ENCODE measurements at places on chromosomes 11 and 22.
A peak's percentile ranks its signal among the peaks of the same experiment; 100 is the strongest.

GRCh38 chr11:113331441-113331840, 17.1 kb downstream of the TTC12 start:
- DNase-seq: no peak

GRCh38 chr11:92423115-92424034, 198.8 kb downstream of the FAT3 start:
- DNase-seq: no peak

- DNase-seq: no peak
Measured at GRCh38 chr22:40107851-40108378, 69.8 kb upstream of the TNRC6B start.

GRCh38 chr11:32643526-32643925, 59.9 kb downstream of the EIF3M start:
- DNase-seq: peak; percentile 40

- DNase-seq: no peak
Measured at GRCh38 chr22:24142241-24142640, 39.0 kb upstream of the SUSD2 start.

DNA sequence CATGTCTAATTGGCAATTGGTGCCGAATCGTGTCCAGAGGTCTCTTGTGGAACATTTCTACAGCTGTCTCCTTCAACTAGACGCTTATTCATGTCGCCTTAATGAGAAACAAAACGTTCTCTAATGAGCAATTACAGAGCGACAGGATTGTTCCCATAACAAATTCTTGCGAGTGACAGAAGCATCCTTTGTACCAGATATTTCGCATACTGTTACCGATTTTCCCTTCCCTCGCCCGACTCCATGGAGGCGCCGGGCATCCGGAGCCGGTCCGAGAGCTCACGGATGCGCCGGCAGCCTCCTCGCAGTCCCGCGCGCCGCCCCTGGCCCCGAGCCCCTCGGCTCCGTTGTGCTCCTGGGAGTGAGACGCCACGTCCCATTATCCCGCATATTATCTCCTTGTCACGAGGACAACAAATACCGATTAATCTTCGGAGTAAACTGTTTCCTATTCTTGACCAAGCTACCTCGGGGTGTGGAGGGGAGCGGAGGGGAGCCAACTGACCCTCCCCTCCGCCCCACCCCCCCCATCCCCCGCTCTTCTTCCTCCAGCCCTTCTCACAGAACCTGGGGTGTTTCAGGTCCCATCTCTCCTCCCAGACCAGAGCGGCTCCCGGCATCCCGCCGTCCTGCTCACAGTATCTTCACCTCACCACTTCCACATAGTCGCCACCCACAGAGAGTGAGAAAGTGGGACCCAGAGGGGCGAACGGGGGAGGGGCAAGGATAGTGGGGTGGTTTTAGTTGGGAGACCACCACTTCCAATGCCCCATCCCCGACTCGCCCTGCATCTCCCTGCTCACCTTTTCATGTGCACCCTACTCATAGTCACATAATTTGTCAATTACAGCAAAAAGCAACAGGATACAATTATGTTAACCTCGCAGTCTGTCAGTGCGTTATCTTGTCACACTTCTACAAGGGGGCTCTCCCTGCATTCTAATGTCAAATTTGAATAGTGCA, 11.4 kb downstream of the PAX6 start:
- no peak for DNase-seq

DNA sequence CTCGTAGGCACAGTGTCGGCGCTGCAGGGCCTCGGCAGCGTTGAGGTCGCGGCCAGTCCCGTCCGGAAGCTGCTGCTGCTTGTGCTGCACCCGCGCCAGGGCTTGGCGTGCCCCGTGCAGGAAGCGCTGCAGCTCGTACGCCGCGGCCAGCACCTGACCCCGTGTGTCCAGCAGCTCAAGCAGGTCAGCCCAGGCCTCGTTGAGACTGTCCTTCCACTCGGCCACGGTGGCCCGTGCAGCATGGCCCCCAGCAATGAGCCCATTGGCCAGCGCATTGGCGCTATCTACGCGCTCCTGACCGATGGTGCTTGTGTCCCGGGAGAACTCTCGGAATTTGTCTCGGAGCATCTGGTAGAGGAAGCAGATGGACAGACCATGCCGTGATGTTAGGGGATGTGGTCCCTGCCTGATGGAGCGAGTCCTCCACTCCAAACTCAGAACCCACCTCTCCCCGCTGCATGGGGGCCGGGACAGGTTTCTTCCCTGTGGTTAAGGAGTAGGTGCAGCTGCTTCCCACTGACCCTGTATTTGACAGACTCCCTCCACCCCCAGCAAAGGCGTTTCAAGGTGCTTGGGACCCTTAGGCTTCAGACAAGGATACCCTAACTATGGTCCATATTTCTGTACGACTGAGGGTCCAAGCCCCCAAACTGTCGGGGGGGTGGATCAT, 13.8 kb upstream of the RBM4B start:
- no peak for DNase-seq

GRCh38 chr11:45473341-45473895, 187.3 kb upstream of the SYT13 start:
- DNase-seq: no peak

GRCh38 chr11:120212259-120212878, 1.5 kb downstream of the OAF start:
- peak; percentile 54 for DNase-seq

DNA sequence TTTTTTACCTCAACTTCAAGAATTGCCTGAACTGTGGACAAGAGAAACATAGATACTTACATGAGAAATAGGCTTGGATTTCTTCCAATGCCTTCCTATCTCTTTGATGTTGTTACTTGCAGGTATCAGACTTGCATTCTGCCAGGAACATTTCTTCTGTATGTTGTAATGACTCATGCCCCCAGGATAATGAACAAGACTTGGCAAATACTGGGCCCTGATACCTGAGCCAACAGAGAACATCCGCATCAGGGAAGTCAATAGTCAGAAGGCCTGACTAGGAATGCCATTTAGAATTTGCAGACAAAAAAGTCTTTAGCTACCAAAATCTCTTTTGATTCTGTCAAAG, 273.7 kb upstream of the KIRREL3 start:
- DNase-seq: no peak

- DNase-seq: no peak
Measured at GRCh38 chr22:43642319-43643206, 169.5 kb downstream of the EFCAB6 start.

GRCh38 chr11:95337175-95337957, 106.4 kb upstream of the SESN3 start:
- no peak for DNase-seq

DNA sequence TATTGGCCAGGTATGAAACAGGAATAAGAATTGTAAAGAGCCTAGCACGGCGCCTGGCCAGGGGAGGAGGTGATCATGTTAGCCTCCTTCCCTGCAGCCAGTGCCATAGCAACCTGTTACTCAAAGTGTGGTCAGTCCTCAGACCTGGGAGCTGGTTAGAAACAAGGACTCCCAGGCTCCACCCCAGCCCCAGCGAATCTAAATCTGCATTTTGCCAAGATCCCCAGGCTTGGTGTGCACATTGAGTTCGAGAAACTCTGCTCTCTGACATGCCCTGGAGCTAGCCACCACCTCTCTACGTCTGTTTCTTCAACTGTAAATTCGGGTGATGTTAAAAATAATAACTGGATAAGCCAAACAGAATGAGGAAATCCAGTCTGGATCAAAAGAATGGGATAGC, 56.1 kb upstream of the ALX4 start:
- DNase-seq: no peak

DNA sequence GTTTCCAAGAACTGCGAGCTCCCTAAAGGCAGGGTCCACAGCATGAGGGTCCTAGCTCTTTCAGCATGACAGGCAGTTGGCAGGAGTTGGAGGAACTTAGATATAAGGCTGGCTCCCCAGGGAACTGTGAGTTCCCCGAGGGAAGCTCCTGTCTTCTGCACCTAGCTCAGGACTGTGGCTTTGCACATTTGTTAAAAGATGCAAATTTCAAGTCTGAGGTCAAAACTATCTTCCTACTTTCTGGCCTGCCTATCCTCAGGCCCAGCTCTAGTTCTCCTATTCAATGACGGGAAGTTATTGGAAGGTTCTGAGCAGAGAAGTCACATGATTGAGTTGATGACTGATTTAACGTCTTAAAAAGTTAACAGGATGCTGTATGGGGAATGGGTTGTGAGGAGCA, 11.7 kb upstream of the UCP3 start:
- no peak for DNase-seq

DNA sequence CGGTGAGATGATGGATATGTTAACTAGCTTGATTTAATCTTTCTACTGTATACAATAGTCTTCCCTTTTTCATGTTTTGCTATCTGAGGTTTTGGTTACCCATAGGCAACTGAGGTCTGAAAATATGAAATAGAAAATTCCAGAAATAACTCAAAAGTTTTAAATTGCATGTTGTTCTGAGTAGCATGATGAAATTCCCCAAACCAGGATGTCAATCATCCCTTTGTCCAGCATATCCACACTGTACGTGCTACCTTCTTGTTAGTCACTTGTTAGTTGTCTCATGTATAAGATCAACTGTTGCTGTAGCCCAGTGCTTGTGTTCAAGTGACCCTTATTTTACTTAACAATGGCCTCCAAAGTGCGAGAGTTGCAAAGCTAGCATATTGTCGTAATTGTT, 21.2 kb upstream of the OR10W1 start:
- no peak for DNase-seq

GRCh38 chr22:28014211-28015045, 95.4 kb upstream of the PITPNB start:
- no peak for DNase-seq

DNA sequence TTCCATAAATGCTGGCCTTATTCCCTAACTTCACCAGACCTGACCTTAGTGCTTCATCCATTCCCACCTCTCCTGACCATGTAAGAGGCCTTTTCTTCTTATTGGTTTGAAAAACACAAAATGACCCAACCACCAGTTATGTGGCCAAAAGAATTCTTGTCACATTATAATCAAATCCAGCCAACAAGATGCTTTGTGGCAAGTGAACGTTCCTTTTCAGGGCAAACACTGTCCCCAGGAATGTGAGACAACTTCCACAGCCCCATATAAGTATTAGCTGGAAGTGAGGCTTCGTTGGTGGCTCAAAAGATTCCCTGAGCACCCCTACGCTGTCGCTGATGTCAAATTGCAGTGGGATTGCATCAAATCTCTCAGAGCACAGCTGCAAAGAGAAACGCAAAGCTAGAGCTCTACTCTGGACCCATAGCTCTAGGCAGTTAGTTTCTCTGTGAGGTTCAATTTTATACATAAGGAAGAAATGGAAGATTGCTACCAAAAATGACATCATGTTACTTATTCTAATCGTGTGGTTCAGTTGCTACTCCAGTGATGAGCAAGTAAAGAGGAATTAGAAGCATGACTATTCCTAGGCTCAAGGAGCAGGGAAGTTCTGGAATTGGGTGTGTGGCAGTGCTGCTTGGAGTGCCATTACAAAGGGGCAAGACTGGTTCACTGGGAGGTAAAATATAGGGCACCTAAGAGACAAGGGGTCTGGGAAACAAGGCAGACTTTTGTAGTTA, 26.1 kb downstream of the GLYATL1 start:
- DNase-seq: no peak

- peak; percentile 55 for DNase-seq
Measured at GRCh38 chr22:44574057-44574639, 76.1 kb upstream of the RTL6 start.

DNA sequence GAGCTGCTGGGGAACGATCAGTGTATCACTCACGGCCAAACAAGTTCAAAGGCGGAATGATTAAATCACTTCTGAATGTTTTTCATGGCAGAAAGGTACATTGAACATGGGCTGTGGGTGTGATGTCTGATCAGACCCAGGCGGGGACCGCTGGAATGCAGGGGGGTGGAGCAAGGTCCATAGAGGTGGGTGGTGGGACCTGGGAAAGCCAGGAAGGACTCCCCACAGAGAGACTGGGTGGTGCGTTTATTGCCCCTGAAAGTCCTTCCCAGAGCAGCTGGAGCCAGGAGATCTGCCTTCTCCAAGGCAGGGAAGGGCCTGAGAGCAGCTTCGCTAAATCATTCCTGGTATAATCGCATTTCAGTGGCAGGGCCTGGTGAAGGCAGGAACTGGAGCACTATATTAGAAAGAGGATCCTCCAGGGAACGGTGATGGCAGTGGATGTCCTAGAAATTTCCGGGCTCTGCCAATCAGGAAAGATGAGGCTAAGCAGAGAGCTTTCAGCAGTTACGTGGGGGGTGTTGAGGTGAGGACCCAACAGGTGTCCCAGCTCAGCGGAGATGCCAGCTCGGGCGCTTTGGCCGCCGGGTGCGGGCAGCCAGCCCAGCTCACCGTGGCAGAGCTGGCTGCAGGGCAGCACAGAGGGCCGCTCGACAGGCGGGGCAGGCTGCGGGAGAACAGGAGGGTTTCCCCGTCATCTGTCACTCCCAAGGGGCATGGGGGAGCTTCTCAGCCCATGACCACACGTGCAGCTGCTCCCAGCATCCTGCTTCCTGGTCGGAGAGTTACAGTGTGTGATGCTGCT, 271.7 kb downstream of the CTTN start:
- DNase-seq: no peak

DNA sequence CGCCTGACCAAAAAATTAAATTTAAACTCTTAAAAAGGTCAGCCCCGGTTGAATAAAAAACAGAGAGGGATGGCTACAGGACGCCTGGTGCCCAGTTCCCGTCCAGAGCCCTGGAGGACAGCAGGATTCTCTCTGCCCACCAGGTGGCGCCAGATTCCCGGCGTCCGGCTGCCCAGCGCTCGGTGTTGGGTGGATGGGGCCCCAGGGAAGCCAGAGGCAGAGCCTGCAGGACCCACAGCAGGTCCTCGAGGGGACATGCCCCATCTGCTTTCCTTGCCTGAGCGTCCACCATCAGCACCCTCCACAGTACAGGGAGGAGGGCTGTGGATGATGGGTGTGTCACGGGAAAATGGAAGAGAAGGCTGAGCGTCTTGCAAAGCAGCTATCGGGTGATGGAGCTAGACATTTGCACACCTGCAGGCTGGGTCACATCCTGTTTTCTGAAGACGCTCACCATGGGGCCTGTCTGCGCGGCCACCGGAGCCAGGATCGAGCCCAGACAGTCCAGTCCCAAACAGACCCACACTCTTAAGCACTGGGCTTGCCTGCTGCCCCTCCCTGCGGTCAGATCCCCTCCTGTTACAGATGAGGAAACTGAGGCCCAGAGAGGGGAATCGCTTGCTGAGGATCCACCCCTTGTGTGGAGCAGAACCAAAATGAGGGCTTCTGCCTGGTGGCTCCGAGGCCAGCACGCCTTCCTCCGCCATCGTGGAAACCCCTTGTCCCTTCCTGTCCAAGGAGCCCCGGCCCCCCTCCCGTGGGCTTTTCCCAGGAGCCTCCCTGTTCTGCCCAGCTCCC, 18.5 kb upstream of the CBX7 start:
- peak; percentile 63 for DNase-seq

GRCh38 chr11:82315093-82315492, 418.6 kb downstream of the FAM181B start:
- DNase-seq: peak; percentile 7

GRCh38 chr11:41613326-41613725, 153.9 kb upstream of the LRRC4C start:
- DNase-seq: no peak

Data from RKO (cell line).